Choroid plexus epithelial cell (primary cell): ENCODE measurements at places on chromosomes 13 and 19.

DNA sequence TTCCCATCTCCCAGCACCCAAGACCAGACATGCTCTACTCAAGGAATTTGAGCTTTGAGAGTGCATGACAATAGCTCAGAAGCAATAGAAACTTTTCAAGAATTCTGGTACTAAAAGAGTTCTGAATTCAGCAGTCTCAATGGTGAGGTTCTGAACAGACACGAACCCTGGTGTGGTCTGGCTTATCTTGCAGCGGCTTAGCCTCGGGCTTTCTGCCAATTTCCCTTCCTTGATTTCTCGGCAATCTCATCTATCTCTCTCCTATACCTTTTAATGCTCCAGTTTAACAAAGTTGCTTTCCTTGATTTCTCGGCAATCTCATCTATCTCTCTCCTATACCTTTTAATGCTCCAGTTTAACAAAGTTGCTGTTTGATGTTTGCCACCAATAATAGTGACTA lies 174.6 kb downstream of the SPRY2 start:
- peak; percentile 26 for DNase-seq

GRCh38 chr13:113649212-113649611 lies 8.8 kb downstream of the ATP4B start:
- DNase-seq, result no peak

- DNase-seq, result no peak
Measured at GRCh38 chr19:38708413-38709024, 35.8 kb downstream of the CAPN12 start.

DNA sequence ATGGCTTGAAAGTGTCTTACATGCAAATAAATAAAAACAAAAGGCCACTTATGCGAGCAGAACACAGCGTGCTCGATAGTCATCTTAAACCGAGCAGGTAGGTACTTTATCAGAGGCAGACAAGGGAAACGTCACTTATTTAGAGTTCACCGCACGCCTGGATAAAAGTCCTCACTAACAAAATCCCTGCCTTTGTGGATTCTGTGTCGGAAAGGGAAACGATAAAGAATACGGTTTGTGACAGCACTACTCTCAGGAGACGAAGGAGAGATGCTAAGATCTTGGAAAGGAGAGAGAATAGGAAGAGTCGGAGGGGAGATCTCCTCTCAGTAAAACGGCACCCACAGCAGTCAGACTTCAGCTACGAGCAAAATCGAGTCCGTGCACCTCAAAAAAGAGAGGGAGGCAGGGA lies 581 bp downstream of the RCBTB1 start:
- peak; percentile 15 for DNase-seq

GRCh38 chr19:13057744-13058143 lies 44.9 kb downstream of the LYL1 start:
- DNase-seq, result no peak

GRCh38 chr13:91557328-91558090 lies 159.1 kb downstream of the GPC5 start:
- DNase-seq, result peak; percentile 37

DNA sequence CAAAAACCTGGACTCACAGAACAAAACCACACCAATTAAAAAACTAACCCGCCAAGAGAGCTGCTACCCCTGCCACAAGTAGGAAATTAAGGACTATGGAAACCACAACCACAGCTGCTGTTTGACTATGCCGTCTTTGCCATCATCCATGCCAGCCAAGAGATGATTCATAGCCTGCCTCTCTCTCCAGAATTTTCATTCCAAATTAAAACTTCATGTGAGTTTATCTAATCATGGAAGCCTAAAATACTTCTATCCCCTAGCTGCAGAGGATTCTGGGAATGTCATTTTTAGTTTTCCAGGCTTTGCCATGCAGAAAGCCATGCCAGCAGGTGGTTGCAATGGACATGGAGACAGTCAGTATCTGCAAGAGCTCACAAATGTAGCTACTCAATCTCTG lies 27.6 kb upstream of the GTF2F2 start:
- DNase-seq, result no peak
